ENCODE measurements at places on chromosomes 7 and 10. TPM values are rescaled to one million over a fixed set of nuclear protein-coding genes. Genes with fewer than 3 reads are reported as not detected.

The MBLAC1 gene
- 4.8 TPM for total RNA-seq

The CPA2 gene
- not detected for total RNA-seq

The ZNF467 gene
- total RNA-seq = 1.0 TPM

The RTKN2 gene
- 4.1 TPM for total RNA-seq

GRCh38 chr10:131708225-131708880, 192.5 kb upstream of the PPP2R2D start:
- DNase-seq = no peak

DNA sequence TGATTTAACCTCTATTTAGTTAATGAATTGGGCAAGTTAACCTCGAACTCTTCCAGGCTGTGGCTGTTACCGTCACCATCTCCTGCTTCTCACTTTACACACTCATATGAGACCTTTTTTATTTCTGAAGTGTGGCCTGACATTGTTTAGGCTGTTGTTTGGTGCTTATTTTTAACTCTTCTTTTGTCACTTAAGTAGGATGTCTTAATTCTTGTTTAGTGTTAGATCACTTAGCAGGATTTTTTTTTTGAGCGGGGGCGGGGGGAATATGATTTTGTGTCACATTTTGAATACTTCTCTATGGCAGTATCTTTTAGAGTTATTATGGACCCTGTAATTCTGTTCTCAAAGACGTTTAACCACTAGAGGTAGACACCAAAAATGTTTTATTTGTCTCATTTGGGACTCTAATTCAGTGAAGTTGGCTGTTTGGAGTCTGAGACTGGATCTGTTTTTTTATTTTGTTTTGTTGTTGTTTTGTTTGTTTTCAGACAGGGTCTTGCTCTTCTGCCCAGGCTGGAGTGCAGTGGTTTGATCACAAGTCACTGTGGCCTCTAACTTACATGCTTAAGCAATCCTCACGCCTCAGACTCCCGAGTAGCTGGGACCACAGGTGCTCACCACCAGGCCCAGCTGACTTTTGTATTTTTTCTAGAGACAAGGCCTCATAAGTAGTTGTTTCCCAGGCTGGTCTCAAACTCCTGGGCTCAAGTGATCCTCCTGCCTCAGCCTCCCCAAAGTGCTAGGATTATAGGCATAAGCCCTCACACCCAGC, 73.5 kb downstream of the CUX1 start:
- DNase-seq = no peak

GRCh38 chr7:21013765-21014539, 227.3 kb upstream of the SP8 start:
- no peak for DNase-seq

Measured in activated naive CD8-positive, alpha-beta T cell treated with anti-CD3 and anti-CD28 coated beads, Interleukin-2, amount 10 ng/mL, durations not matched to agents 7 days and 5 days (primary cell).